ENCODE measurements at places on chromosomes 2 and 18.

- no peak for DNase-seq
Measured at GRCh38 chr2:107592280-107592624, 234.4 kb upstream of the RGPD4 start.

DNA sequence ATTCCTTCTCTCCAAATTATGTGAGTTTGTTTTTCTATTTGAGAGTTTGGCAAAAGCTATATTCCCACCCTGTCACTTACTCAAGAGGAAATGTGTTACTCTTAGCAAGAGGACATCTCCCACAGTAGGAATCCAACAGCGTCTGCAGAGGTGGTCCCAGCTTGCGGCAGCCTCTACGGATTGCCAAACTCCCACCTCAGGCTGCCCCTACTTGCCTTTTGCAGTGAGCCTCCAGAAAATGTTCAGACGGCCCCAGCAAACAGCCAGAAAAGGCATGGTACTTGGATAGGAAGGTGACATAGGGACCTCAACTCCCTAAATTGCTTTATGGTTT lies 158.4 kb downstream of the SUCLG1 start:
- no peak for DNase-seq

DNA sequence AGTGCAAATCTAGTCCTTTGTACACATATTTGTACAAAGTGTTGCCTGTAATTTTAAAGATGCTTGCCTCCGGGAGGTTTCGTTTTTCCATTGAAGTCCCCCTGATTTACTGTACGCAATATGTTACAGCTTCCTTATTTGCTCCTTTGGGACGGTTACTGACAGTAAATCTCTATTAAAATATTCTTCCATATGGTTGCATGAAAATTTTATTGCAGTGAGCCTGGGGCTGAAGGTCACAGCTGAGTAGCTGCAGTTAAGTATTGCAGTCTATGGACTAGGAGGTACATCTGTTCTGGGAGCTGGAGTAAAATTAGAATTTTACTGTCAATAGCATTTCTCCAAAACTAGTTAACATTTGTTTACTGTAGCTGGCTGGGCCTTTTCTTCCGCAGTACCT lies 119.2 kb downstream of the ETAA1 start:
- DNase-seq, result no peak

GRCh38 chr2:69200107-69200520 lies 186.9 kb downstream of the GFPT1 start:
- no peak for DNase-seq

- no peak for DNase-seq
Measured at GRCh38 chr2:29218550-29219125, 103.4 kb downstream of the CLIP4 start.

DNA sequence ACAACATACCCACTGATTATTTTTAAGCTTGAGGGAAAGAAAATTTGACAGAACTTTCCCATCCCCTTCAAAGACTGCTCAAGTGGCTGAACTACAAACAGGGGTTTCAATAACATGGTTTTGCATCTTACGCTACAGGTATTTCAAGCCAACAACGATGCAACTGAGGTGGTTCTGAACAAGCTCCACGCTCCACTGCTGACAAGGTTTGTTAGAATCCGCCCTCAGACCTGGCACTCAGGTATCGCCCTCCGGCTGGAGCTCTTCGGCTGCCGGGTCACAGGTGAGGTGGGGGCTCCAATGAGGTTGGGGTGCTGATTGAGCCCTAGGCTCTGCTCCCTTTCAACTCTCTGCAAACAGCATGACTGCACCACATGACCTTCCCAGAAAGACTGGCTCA lies 58.1 kb downstream of the NRP2 start:
- no peak for DNase-seq

GRCh38 chr2:239690651-239691631 lies 290.1 kb upstream of the HDAC4 start:
- no peak for DNase-seq

DNA sequence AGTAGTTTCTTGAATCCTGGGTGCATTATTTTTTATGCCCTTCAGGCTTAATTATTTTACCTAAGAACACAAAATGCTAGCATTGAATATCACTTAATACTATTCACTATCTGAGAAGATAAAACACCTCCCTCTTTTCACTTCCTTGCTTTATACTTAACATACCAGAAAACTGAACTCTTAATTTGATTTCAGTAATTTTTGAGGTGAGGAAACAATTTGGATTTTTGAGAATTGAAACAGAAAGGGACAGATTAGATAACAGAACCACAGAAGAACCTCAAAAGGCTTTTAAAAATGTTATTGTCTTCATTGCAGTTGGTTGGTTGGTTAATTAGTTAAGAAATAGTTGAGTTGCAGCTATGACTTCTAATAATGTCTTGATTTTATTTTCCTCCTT lies 69.5 kb downstream of the GPD2 start:
- DNase-seq, result no peak

- DNase-seq, result no peak
Measured at GRCh38 chr18:6785001-6785400, 55.5 kb downstream of the ARHGAP28 start.

- no peak for DNase-seq
Measured at GRCh38 chr18:63311118-63312018, 8.2 kb downstream of the BCL2 start.

- no peak for DNase-seq
Measured at GRCh38 chr2:190663348-190663747, 14.5 kb downstream of the NAB1 start.

GRCh38 chr18:54604211-54604610 lies 13.2 kb downstream of the DYNAP start:
- DNase-seq, result no peak

DNA sequence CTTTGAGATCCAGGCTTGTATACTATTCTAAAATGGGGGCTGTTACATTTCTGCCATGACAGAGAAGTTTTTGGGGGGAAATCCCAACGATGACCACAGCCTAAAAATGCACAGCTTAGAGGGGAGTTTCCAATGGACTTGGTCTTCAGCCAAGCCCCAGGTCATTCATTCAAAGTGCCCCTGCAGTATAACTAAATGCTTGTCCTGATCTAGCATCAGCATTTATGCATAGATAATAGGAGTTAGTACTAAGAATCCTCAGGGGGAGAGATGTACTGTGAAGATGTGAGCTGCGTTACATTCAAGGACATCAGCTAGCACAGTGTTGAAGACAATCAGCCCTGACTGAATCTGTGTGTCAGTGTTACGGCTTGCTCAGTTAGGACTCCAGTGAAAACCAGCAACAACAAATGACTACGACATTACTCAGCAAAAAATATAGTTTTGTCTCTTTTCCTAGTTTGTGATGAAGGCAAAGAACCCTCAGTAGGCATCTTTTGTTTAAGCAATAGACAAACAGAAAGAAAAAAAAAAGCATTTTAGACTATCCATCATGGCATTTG lies 160.9 kb downstream of the ZEB2 start:
- DNase-seq, result no peak

- no peak for DNase-seq
Measured at GRCh38 chr18:2536493-2536892, 34.8 kb downstream of the METTL4 start.

DNA sequence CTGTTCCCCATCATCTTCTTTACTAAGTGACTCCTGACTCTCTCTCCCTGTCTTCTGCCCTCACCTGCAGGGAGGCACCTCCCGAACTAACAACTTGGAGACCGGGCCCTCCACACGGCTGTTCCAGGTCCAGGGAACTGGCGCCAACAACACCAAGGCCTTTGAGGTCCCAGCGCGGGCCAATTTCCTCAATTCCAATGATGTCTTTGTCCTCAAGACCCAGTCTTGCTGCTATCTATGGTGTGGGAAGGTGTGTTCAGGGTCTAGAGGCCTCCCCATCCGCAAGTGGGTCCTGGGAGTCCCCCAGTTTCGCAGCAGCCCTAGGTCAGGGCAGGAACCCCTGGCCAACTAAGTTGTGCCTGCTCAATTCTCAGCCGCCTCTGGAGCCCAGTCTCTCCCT lies 15.5 kb downstream of the VIL1 start:
- DNase-seq, result no peak

DNA sequence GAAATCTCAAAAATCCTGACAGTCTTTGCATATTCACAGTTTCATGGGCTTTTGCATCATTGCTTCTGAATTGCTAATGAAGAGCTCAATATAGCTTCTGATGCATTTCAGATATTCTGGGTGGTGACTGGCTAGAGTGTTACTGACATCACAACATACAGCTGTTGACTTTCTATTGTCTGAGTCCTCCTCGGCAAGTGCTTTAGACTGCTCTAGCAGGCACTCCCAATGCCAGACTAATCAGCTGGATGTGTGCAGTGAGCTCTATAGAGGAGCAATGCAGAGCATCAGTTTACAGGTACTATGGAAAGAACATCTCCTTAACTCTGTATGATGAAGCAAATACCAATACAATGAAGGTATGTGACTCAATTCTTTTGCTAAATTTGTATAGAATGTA lies 54.9 kb downstream of the R3HDM1 start:
- DNase-seq, result no peak

- no peak for DNase-seq
Measured at GRCh38 chr2:153169609-153170008, 309.0 kb downstream of the RPRM start.

- no peak for DNase-seq
Measured at GRCh38 chr2:238388794-238389193, 37.9 kb upstream of the ASB1 start.

- DNase-seq, result no peak
Measured at GRCh38 chr2:156437272-156437930, 1.2 kb downstream of the GPD2 start.

GRCh38 chr18:54983041-54983686 lies 23.9 kb upstream of the CCDC68 start:
- no peak for DNase-seq

- no peak for DNase-seq
Measured at GRCh38 chr2:196171946-196172345, 568 bp upstream of the STK17B start.

All from stimulated activated CD8-positive, alpha-beta memory T cell treated with anti-CD3 and anti-CD28 coated beads, Interleukin-2, amount 100 ng/mL, for 48 hours (primary cell).